A673 (cell line): ENCODE measurements at places on chromosomes 2 and 18.

- no peak for DNase-seq
Observed at GRCh38 chr2:200922439-200922838, 33.3 kb downstream of the NIF3L1 start.

DNA sequence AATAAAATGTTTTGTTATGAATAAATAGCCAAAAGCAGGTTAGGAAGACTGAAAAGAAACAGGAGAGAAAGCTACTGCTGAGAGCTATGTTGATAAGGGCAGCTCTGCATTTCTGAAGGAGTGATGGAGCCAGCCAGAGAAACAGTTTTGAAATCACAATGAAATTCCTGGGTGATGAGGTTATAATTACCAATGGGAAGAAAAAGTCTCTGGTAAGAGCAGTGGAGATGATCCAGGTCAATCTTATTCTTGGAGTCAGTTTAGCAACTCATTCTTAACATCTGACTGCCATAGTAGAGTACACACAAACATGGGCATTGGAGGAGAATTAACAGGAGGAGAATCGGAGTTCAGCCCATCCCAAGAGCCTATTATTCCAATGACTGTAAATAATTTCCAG lies 2.4 kb downstream of the ALKAL2 start:
- DNase-seq, result no peak

DNA sequence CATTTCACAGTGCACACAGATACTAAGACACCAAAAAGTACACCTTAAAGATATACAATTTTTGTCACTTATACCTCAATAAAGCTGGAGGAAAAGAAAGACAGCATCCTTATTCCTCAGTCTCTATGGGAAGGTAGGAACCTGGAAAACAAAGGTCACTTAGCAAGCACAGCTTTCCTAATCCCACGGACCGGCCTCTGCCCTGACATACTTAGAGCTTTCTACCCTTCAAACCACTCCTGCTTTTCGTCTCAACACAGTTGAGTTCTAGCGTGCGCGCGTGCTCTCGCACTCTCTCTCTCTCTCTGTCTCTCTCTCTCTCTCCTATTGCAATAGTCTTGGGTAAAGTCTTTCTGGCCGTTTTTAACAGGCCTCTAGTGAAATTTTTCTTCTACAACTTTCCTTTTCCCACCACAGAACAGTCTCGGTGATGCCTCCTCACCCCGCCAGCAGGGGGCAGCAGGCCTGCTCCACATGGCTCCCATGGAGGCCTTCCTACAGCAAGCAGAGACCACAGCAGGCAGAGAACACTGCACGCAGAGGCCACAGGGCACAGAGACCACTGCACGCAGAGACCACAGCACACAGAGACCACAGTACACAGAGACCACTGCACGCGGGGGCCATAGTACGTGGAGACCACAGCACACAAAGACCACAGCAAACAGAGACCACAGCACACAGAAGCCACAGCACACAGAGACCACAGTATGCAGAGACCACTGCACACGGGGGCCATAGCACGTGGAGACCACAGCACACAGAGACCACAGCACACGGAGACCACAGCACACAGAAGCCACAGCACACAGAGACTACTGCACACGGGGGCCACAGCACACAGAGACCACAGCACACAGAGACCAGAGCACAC lies 106.9 kb downstream of the FBXO15 start:
- peak; percentile 60 for DNase-seq

DNA sequence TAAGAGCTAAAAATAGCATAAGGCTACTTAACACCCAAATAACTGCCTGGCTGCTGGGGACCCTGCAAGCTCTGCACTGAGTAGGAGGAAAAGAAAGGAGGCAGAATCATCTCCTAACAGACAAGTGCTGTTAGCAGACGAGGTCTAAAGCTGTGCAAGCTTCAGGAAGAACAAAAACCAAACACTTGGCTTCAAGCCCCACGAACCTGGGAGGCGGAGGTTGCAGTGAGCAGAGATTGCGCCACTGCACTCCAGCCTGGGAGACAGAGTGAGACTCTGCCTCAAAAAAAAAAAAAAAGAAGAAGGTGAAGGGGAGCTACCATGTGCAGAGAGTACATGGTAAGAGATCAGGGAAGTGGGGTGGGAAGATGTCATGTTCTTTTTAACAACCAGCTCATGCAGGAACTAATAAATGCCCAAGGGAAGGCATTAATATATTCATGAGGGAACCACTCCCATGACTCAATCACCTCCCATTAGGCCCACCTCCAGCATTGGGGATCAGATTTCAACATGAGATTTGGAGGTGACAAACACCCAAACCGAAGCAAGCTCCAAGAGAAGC lies 28.8 kb upstream of the INO80C start:
- DNase-seq, result peak; percentile 66

DNA sequence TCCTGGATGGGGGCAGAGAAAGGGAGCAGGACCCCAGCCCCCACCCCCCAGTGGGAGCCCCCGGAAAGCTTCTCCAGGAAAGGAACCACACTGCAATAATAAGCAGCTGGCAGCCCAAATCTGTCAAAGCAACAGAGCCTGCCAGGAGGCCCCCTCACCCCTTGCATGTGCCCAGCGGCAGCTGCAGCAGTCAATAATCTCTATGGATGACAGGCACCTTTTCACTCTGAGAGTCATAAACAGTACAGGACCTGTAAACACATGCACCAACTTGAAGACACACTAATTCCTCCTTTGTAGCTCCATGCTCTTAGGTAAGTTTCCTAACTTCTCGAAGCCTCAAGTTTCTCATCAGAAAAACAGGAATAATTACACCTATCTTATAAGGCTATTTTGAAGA lies 26.2 kb upstream of the KDM3A start:
- peak; percentile 40 for DNase-seq

DNA sequence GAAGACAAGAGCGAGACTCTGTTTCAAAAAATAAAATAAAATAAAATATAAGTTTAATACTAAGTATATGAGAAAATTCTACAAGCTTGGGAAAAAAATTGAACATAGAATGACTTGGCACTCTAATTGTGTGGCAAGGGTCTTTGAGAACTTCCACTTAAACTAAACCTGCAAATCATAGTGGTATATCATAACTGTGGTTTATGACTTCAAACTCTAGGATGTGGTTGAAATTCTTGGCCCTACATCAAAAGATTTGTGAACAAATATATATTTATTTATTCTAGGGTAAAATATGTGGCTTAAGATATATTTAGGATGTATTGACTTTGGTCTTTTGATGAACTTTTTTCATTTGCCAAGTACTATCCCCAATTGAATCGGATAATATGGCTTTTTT lies 3.1 kb upstream of the FAM171B start:
- no peak for DNase-seq

- DNase-seq, result peak; percentile 97
Observed at GRCh38 chr2:144519934-144520731, at the start of gene ZEB2. Gene ZEB2, minus strand, starts transcription at chr2:144520119. Its CDS starts 2,769 bp downstream, at chr2:144517350.

DNA sequence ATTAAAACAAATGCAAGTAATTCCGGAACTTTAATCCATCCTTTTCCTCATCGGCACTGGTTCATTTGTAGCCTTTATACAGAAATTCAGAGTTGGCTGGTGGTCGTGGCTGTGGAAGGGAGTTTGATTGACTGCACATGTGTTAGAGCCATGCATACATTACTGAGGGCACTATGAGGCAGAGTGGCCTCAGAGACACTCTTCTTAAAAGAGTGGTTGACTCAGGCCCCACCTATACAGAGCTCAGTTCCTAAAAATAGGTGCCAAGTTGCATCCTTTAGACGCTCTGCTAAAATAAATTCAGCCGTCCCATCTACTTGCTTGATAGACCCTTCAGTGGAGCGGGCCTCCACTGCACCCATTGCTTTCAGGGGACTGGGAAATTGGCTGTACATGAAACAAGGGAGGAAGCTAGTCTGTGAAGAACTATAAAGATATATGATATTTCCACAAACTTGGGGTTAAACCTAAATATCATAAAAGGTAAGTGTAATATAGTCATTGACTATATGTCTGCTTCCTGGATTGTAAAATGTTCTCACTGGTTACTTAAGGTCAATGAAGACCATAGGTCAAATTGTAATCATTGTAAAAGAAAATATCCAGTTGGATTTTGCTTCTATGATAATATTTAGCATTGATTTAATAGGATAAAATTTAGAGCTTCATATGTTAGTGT lies 298.9 kb downstream of the XIRP2 start:
- no peak for DNase-seq

GRCh38 chr2:172361360-172361759 lies 66.0 kb upstream of the ITGA6 start:
- DNase-seq, result no peak

- no peak for DNase-seq
Observed at GRCh38 chr18:51614033-51614432, 416.6 kb upstream of the MEX3C start.

GRCh38 chr2:136124805-136125204 lies 6.9 kb upstream of the CXCR4 start:
- no peak for DNase-seq

GRCh38 chr2:168710754-168711467 lies 91.5 kb upstream of the NOSTRIN start:
- DNase-seq, result no peak

DNA sequence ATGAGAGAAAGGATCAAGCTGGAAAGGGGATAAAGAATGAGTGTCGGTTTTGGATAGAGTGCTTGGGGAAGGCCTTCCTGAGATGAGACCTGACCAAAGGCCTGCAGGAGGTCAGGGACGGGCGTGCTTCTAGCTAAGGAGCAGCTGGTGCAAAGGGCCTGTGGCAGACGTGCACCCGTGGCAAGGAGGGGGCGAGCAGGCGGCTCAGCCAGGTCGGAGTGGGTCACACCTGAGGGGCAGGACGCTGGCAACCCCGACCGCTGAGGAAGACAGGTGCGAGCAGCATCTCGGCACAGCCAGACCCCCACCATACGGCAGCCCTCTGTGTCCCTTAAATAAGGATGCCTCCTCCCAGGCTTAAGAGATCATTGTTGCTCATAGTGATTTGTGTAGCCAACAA lies 48.1 kb downstream of the ODC1 start:
- no peak for DNase-seq

GRCh38 chr2:9554921-9555296 lies 721 bp downstream of the ADAM17 start:
- DNase-seq, result peak; percentile 78

GRCh38 chr2:158509928-158510797 lies 53.4 kb downstream of the PKP4 start:
- DNase-seq, result peak; percentile 38

DNA sequence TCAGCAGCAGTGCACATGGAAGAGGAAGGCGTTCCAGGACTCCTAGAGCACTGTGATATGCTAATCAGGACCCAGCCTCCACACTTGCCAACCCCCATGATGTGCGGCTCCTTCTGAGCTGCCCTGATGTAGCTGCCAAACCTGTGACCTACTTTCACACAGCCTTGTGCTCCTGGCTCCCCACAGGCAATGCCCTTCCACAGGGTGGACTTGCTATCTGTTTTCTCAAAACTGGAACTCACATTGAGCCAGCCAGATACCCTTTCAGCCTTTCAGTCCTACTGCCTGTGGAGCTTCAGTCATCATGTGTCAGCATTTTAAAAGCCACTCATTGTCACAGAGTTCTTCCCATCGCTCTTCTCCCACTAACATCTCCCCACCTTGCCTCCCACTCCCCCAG lies 181.6 kb downstream of the AFF3 start:
- no peak for DNase-seq

GRCh38 chr2:19104503-19104902 lies 253.9 kb downstream of the OSR1 start:
- DNase-seq, result no peak

DNA sequence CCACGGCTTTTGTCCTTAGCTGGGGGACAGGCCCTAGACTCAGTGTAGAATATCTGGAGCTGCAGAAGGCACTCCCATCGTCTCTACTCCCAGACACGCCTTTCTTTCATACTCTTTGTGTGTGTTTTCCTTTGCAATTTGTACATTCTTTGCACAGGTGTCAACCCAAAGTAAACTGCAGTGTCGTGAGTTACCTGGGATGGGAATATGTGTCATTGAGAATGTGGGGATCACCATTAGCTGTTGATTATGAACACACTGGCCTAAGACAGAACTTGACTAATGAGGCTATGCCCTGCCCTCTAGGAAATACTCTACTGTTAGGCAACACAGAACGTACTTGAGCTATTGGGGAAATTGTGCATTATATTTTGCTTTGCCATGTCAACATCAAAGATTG lies 233.3 kb downstream of the SETBP1 start:
- DNase-seq, result no peak
